ENCODE measurements at places on chromosomes 6 and 20.

GRCh38 chr6:100456141-100456907, 8.4 kb downstream of the SIM1 start:
- DNase-seq: no peak

- no peak for DNase-seq
Observed at GRCh38 chr6:44269921-44270525, at the start of gene TMEM151B. TMEM151B (plus strand) TSS chr6:44270450; CDS start chr6:44270743, 293 bp downstream.

- no peak for DNase-seq
Observed at GRCh38 chr6:129209355-129209754, 326.4 kb downstream of the LAMA2 start.

- DNase-seq: no peak
Observed at GRCh38 chr20:58179083-58179431, 49.4 kb downstream of the ANKRD60 start.

DNA sequence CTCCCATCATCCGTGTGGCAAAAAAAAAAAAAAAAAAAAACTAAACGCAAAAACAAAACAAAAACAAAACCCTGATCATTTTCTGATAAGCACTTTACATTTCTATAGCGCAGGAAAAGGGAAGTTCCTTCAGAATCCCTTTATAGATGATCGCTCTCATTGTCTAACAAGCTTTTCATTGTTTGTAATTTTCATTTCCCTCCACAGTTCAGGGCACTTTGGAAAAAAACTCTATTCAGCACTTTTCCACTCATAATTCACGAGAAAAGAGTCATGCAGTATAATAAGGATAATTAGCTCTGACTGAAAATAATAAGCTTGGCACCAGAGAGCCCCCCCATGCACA, 89.4 kb upstream of the ATXN1 start:
- DNase-seq: no peak

DNA sequence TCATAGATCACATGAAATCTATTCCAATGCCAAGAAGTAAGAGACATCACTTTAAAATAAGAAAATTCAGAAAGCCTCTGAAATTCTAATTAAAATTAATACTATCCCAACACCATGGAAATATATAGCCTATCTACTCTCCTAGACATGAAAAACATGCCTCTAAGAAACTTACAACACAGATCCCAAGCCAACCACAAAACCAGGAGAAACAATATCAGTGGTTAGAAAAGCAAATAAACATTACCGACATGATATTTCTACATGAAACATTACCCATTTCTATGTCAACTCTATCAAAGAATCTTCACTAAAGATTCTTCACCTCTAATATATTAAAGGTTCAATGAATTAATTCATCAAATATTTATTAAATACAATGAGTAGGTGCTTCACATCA, 4.8 kb downstream of the EPB41L2 start:
- no peak for DNase-seq

- no peak for DNase-seq
Observed at GRCh38 chr6:1618311-1619097, 8.8 kb downstream of the FOXC1 start.

GRCh38 chr20:62336775-62337557, 30.1 kb downstream of the LAMA5 start:
- no peak for DNase-seq

DNA sequence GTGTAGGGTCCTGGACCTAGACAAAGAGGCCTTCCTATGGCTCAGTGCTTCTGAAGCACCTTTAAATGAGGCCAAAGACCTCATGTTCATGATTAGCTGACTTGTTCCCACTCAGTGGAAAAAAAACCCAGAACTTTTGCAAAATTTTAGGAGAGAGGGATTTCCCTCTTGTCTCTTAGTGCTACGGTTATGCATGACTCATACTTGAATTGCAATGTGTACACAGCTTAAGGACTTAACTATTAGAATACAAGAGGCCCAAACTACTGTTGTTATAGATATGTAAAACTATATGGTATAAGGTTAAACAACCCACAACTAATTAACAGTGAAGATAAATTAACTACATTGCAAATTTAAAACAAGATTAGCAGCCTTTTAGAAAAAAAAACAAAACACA, 32.3 kb upstream of the HLA-A start:
- no peak for DNase-seq

DNA sequence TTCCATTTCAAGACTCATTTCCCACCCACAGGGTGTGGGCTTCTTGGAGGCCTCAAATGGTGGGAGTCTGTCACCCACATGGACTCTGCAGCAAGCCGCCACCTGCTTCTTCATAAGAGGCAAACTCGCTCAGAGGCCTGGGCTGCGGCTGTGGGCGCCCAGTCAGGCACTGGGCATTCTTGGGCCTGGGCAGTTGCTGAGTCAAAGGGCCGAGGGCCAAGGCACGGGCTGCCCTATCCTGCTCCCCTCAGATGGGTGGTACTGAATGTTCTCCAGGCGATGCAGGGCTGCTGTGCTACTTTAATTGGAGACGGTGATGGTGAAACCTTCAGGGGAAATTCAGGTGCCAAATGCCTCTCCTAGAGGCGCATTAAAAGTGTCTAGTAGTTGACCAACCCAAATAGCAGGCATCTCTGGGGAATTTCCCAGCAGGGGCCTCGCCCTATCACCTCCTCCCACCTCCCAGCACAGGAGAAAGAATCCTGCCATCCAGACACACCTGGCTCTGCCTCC, 57.9 kb downstream of the MAFB start:
- DNase-seq: no peak

DNA sequence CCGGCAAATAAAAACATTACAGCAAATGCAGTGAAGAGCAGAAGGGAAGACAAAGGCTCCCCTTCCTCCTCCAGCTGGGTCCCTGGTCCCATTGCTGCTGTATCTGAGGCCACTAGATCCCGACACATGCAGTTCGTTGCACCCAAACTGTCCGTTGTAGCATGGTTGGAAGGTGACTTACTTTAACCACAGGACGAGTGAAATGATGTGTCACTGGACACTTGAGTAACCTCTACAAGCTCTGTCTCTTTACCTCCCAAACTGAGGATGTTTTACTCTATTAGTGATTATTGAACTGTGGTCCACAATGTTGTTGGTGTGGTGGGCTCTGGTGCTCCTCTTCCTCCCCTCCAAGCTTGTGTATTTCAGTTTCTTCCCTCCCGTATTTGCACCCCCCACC, 46.2 kb upstream of the ARMH2 start:
- no peak for DNase-seq

DNA sequence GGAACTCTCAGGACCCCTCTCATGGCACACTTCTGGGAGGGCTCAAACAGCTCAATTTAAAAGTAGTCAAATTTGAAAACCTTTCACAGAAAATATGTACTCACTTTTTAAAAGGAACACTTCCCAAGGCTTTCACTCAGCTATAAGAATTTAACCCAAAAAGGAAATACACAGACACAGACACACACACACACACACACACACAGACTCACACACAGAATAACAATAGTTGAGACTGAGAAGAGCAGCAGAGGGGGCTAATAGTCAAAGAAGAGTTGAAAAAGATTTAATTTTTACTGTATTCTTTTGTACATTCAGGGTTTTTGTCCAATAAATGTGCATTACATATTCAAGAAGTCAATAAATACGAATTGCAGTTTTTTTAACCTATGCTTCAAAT, 211.4 kb downstream of the HACE1 start:
- no peak for DNase-seq
